ENCODE measurements at places on chromosomes 4 and X.

DNA sequence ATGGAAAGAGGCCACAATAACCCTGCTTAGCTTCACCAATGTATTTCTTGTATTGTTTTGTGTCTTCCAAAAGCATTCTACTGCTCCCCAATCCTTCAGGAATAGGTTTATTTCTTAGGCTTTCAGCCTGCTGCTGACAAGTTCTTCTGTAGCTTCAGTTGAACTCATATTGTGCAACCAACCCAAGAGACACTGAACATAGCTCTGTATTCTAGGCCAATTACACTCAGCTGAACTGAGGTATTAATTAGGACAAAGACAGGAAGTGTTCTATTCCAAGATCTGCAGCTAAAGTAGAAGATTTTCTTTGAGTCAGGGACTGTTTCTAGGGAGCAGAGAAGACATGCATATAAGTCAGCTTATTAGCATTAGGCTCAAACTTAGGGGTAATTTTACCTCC lies 151.8 kb downstream of the LHFPL1 start:
- no peak for DNase-seq

- DNase-seq, result no peak
Measured at GRCh38 chr4:77153006-77153405, 4.0 kb upstream of the CCNG2 start.

- no peak for DNase-seq
Measured at GRCh38 chrX:7062903-7063302, 84.6 kb upstream of the STS start.

DNA sequence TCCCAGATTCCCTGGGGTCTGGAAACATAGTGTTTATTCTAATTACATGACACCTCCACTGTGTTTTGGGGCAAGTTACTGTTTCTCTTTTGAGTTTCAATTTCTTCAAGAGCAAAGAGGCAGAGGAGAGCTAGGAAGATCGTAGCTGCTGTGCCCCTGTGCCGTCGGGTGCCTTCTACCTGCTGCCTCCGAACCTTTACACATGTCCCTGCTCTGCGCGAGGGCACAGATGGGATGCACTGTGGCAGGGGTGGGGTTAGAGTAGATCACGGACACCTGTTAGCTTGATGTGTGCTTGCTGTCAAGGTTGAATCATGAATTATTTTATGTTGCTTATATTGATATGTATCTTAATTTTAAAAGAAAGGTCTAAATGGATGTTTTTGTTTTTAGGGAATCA lies 71.1 kb upstream of the MSANTD1 start:
- DNase-seq, result no peak

GRCh38 chr4:102141842-102142241 lies 203.4 kb downstream of the SLC39A8 start:
- no peak for DNase-seq

DNA sequence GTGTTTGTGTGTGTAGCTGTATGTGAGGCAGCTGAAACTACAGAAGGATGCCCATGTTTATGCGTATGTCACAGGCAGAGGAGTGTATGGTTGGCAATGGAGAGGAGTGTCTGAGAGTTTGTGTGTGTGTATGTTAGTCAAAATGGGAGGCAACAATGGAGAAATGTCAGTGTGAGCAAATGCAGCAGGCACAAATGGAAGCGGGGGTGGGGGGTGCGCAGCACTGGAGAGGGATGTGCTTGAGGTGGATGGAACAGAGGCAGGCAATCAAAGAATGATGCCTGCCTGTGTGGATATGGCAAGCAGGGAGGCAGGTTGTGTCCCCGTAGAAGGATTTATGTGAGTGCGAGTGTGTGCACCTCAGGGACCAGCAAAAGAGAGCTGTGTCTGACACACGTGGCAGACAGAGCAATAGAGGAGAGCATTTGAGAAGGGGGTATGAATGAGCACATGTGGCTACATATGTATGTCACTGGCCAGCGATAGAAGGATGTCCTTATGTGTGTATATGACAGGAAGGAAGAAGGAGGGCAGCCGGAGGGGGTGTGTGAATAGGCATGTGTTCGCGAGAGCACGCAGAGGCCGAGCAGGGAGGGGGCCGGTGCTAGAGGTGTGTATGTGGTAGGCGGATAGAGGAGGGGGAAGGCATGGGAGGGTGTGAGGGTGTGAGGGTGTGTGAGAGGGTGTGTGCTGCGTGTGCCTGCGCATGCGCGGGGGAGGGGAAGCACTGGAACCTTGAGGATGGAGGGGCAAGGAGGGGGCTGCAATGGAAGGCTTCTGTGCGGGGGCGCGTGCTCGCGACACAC lies 1.1 kb downstream of the PJA1 start:
- DNase-seq, result peak; percentile 54

DNA sequence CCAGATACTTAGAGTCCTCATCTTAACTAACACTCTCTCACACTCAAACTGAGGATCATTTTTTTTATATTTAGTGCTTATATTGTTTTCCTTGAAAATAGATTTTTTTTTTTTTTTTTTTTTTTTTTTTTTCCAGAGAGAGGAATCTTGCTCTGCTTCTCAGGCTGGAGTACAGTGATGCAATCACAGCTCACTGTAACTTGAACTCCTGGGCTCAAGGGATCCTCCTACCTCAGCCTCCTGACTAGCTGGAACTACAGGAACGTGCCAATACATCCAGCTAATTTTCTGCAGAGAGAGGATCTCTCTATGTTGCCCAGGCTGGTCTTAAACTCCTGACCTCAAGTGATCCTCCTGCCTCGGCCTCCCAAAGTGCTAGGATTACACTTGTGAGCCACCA lies 650.3 kb upstream of the ATOH1 start:
- DNase-seq, result no peak

DNA sequence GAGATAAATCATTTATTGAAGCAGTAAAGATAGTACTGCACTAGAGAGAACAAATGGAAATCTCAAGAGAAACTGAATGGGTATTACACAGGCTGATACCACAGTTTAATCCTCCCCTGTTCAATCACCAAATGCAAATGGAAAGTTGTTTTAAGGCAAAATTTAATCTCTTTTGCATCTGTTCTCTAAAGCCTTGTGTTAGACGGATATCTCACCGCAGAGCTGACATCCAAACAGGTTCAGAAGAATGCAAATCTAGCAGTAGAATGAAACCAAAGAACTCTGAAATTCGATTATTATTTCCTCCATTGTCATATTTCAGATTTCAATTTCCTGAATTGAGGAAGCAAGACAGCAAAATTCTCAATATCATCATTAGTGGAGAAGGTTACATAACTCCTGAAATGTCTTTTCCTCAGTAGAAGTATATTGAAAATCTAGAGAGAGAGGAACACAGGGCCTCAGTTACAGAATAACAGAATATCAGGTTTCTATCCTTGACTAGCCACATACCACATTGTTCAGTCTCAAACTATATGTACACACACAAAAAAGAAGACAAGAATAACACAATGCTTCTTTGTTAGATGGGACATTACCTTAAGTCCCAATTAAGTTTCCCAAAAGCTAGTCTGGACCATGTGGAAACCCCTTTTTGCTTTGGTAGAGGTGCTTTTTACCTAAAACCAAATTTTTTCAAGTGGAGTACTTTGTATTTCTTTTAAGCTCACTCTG lies 94.1 kb upstream of the BANK1 start:
- DNase-seq, result no peak

DNA sequence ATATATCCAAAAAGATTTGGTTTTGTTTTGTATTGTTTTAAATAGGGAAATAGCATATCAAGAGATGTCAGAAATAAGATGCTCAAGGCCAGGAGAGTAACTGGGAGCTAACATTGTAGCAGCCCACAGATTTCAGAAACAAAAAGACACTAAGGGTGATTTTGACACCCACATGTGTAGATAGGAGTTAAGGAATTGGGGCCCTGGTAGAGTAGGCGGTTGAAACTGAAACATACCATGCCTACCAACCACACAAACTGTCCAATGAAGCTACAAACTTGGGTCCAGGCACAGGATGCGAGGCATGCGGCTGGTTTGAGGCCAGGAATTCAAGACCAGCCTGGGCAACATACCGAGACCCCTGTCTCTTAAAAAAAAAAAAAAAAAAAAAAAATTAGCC lies 6.3 kb upstream of the HSPA4L start:
- no peak for DNase-seq
